Transverse colon (tissue), 4 donors: ENCODE measurements at places on chromosomes 5 and 9. TPM values are rescaled to one million over a fixed set of nuclear protein-coding genes. Genes with fewer than 3 reads are reported as not detected.

Gene KCNN2
- total RNA-seq = 0.16 TPM

Gene PIK3R1
- 65.9 TPM for total RNA-seq

Gene DNAH5
- total RNA-seq = 0.79 TPM

Gene IFNE
- total RNA-seq = not detected

Gene FGD3
- total RNA-seq = 6.0 TPM

DNA sequence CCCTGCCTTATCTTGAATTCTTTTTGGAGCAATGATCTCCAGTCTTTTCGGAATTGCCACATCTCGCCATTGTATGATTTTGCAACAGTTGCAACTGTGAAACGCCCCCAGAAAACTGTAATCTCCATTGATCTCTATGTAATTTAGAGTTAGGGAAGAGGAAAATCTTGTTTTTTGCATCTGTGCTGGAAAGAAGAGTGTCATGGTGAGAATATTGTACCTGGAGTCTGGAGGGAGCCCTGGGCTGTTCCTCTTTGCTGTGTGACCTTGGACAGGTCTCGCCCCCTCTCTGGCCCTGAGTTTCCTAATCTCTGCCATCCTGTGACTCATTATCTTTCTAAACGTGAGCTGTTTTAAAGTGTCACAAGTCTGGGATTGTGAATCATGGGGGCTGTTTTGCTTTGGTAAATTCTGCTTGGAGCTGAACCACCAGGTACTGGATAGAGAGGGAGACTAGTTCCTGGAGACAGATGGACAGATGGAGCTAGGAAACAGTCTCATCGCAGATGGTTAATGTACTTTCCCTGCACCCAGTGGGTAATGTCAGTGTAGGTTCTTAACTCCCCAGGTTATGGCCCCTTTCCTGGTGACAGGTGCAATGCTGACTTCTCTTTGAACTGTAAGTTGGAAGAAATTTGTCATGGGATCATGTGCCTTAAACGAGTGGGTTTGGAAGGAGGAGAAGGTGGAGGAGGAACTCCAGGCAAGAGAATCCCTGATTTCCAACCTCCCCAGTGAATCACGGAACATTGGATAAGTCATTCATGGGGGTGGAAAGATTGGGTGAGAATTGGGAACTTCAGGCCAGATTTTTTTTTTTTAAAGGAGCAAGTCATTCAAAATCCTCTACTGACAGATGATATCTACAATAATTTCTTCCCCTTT lies 19.6 kb downstream of the PPARGC1B start:
- no peak for DNase-seq

DNA sequence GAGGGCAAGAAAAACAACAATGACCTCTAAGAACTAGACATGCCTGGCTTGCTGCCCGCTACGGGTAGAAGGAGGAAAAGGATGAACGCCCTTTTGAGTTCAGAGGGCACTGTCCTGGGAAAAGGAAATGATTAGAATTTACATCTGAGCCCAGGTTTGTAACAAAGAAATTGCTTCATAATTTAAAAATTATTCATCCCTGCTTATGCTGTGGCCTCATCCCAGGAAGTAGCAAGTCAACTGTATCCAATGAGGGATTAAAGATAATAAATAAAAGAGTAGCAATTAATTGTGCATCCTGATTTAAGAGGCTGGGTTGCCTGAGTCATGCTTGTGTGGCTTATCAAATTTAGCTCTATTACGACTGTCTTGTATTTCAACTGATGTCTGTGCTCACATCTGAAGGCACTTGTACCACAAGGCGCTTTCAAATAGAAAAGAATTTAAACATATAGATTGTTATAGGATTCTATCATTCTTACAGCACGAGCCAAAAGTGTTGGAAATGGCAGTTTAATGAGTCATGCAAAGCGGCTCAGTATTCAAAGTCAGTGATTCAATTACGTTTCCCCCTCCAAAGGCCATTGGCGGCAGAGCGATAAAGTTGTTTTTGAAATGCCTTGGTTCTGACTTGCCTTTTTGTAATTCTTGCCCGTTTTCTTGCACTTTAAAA lies 40.0 kb upstream of the DMRT1 start:
- DNase-seq = no peak

GRCh38 chr5:53826504-53826903 lies 266.1 kb downstream of the NDUFS4 start:
- no peak for DNase-seq

- DNase-seq = peak; percentile 38
These were observed 6.2 kb upstream of the SAR1B start for GRCh38 chr5:134638760-134639201.

- DNase-seq = no peak
These were observed 66.4 kb downstream of the AUH start for GRCh38 chr9:91295357-91295756.

- DNase-seq = no peak
These were observed 391.6 kb upstream of the CHD1 start for GRCh38 chr5:99320436-99320835.

DNA sequence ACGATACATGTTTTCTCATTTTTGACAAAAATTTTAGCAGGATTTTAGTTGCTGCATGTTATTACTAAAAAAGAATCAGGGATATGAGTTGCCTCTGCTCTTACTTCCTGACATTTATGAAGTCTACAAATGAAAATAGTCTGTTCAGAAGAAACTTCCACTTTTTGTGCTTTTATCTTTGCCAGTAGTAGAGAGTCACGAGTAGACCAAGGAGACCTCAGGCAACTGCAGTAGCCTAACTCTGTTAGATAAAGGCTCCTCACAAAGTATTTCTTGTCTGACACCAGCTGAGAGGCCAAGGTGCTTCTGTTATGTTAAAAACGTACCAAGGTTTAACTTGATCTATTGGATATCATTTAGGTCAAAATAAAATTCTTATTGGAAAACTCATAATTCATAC lies 333.9 kb downstream of the NR2F1-AS1 start:
- DNase-seq = no peak

DNA sequence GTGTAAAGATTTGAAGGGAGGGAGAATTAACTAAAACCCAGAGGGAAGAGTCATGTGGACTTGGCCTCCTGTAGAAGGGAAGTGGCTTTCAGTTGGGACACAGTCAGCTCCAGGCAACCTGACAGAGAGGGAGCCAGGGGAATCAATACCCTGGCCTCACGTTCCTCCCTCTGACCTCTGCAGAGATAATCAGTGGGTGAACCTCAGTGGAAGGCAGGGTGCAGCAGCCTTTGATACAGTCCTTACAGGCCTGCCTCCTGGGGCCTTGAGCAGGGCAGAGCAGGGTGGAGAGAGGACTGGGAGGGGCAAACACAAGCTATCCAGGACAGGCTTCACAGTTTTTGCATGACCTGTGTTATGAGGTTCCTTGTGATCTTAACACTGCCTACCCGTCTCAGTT lies 61.9 kb upstream of the GPBP1 start:
- peak; percentile 28 for DNase-seq

GRCh38 chr5:80569961-80570786 lies at the start of gene ANKRD34B:
ANKRD34B (minus strand) TSS chr5:80570280; CDS start chr5:80560019, 10,261 bp downstream.
- no peak for DNase-seq

DNA sequence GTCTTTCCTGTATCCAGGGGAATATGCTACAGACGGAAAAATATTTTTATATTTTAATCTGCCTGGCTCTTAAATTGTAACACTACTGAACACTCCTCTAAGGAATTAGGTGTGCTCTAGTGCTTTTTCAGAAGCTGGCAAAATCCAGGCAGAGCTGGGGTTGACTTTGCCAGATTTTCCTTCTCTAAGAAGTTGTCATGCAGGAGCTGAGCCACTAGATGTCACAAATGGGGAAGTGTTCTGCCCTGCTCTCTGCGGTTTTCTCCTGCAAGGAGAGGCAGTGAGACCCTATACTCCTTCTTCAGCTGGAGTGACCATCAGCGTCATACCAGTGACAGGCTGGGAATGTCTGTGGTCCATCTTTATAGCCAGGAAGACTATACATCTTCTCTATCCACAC lies 112.5 kb downstream of the HAPLN1 start:
- peak; percentile 7 for DNase-seq
